NCI-H1417 treated with DMSO at 0.1 percent for 48 hours (cell line): ENCODE measurements at places on chromosomes 5 and 9.
A peak's percentile ranks its signal among the peaks of the same experiment; 100 is the strongest.

DNA sequence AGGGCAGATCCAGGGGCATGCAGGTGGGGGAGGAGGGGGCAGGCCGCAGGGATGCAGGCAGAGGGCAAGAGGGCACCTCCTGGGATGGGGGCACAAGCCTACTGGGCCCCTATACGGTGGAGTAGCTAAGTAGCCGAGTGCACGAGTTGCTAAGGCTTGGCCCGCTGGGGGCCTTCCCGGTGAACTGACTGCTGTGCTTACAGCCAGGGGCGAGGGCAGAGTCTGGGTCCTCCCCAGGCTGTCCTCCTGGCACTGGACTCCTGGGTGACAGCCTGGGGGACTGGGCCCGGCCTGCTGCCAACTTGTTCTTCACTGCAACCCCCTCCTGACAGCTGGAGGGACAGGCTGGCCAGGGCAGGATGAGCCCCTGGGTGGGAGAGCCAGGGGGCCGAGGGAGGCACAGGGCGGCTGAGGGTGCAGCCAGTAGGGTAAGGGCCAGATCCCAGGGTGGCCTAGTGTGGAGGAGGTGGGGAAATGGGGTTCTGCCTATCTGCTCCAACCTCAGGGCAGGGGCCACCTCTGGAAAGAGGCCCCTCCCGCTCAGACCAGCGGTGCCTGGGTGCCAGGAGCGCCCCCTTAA is 1.7 kb upstream of the EGFL7 start:
- DNase-seq, result no peak

DNA sequence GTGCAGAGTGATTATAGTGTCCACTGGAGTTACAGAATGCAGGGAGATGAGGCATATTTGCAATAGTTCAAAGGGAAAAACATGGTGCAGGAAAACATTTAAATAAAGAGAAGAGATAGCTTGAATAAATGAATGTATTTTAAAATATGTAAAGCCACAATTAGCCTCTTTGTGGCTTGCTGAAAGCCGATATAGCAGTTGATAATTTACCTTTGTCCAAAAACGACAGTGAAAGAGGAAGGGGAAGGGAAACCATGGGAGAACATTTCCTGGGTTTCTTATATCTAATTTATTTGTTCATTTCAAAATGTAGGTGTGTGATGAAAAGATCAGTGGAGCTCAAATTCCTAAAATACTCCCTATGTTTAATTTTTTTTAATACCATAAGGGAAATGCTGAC is 156.1 kb downstream of the DENND1A start:
- DNase-seq, result no peak

DNA sequence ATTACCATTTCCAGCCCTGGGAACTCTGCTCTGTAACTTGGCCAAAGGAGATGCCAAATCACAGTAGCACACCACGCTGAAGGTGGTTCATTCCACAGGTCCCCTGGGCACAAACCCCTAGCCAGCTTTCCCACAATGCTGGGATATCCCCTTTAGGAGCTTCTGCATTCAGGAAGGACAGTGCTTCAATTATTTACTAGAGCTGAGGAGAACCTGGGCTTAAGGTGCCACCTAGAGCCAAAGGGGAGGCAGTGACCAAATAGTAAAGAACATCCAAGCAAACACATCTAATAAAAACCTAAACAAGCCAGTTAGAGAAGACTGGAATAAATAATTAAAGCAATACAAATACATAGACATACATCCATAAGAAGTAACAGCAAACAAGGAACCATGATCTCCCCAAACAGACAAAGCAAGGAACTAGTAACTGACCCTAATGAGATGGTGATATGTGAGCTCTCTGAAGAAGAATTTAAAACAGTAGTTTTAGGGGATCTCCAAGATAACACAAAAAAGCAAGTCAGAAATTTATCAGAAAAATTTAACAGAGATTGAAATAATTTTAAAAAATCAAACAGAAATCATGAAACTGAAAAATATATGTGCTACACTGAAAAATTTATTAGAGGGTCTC is 14.6 kb downstream of the KIF4B start:
- DNase-seq, result no peak

- DNase-seq, result no peak
Measured at GRCh38 chr5:174910245-174910737, 185.9 kb downstream of the MSX2 start.

GRCh38 chr5:157719245-157719644 is 12.0 kb upstream of the THG1L start:
- DNase-seq, result no peak

- no peak for DNase-seq
Measured at GRCh38 chr9:77284616-77285015, 107.3 kb downstream of the VPS13A start.

DNA sequence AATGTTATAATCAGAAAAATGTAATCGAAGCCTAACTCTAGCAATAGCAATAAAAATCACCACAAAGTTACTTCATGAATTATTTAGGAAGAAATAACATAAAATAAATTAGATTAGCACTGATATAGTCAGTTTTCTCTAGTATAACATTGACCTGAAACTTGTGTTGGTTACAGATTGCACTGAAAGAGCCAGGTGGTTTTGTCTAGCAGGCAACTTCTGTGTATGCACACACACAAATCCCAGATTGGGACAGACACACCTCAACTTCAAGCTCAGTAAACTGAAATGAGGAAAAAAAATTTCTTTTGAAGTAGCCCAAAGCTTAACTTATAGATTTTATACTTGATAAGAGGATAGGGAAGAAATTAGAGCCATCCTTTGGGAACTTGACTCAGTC is 129.3 kb downstream of the EFNA5 start:
- DNase-seq, result no peak

DNA sequence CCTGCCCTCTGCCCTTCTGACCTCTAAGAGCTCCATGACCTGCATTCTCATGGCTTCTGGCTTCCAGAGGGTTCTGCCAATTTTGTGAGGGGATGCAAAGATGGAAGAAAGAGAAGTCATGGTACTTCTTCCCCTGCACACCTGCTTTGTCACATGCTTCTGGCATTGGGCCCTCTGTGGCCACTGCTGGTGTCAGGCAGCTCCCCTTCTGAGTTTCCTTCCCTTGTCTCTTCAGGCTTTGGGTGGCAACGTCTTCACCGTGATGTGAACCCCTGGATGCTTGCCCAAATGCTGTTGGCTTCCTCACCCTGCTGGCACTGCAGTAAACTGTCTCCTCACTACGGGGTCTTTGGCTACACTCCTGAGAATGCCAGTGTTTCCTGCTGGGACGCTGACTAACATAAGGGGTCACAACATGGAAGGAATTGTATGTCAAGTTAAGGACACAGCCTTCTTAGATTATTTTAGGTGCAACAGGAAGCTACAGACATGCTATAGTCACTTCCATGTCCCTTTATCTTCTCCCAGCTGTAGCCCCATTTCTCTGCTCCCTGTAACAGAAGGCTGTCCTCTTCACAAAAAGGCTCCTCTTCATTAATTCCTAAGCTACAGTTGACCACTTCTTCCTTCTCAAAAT is 8.9 kb upstream of the CLINT1 start:
- no peak for DNase-seq

DNA sequence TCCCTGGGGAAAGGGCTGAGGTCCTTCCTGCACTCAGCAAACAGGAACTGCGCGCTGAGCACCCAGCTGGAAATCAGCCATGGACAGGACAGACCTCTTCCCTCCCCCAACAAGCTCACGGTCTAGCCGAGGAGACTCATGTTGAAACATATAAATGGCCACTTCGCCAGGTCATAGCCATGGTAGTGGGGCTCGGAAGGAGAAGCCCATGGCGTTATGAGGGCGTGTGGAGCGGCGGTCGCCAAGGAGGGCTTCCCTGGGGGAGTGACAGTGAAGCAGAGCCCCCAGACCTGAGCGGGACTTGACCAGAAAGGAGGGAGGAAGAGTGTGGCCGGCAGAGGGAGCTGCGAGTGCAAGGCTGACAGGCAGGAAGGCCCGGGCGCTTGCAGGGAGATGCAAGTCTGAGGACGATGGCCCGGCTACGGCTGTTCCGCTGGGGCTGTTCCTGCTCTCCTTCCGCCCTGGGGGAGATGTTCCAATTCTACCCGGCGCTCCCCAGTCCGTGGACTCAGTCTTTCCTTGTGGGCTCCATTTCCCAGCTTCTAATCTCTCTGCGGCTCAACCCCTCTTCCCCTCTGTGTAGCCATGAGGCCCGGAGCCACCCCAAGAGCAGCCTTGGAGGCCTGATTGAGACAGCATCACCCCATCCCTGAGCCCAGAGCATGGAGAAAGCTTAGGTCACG is 43.9 kb upstream of the PRRC2B start:
- DNase-seq, result peak; percentile 35

DNA sequence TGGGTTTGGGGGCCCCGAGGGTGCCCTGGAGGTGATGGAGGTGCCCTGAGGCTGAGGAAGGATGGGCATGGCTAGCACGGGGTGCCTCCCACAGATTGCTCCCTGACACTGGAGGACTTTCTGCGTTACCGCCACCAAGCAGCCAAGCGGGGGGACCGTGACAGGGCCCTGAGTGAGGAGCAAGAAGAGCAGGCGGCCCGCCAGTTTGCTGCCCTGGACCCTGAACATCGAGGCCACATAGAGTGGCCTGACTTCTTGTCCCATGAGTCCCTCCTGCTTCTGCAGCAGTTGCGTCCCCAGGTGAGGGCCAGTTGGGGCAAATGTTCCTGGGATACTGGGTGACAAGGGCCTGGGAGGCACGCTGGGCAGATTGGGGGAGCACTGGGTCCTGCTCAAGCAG is 13.1 kb upstream of the DNAJB5 start:
- DNase-seq, result no peak

- no peak for DNase-seq
Measured at GRCh38 chr9:127850286-127850830, 4.1 kb downstream of the ENG start.

DNA sequence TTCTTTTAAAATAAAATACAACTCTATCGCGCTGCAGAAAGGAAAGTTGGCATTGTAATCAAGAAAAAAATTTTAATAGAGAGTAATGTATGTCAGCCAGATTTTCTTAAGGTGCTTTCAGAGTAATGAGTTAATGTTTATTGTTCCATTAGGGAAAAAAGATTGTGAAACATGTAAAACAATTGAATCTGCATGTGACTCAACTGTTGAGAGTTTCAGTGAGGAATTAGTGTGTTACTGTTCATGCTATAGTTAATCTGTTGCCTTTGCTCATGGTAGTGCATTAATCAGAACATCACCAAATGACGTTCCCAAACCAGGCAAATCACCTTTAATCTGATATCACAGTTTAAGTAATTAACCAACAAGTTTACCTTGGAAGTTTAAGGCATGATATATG is 600.5 kb downstream of the NR2F1-AS1 start:
- DNase-seq, result no peak

- DNase-seq, result no peak
Measured at GRCh38 chr5:151223447-151224264, at the start of gene CCDC69. Gene CCDC69 (minus strand): TSS chr5:151224092. CDS start chr5:151223970, 122 bp downstream.

- DNase-seq, result no peak
Measured at GRCh38 chr5:133635051-133635450, 22.7 kb upstream of the FSTL4 start.

- no peak for DNase-seq
Measured at GRCh38 chr5:132627470-132627869, 30.5 kb upstream of the IL13 start.

DNA sequence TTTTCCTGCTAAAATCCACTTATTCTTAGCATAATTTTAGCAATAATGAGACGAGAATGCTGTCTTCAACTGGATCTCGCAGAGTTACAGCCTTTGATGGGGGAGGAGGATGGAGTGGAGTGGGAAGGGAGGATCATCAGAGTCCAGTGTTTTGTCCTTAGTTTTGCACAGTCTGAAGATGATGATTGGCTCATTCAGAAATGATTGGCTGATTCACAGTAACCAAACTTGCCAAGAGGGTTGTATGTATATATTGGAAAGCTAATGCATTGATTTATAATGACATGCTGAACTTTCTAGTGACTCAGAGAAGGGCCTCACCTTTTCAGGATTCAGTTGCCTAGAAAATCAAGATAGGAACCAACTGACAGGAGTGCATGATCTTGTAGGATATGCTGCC is 448.0 kb downstream of the CCDC171 start:
- no peak for DNase-seq

- no peak for DNase-seq
Measured at GRCh38 chr5:106986006-106986405, 684.7 kb downstream of the EFNA5 start.

- no peak for DNase-seq
Measured at GRCh38 chr9:114125476-114126013, 26.5 kb upstream of the KIF12 start.

DNA sequence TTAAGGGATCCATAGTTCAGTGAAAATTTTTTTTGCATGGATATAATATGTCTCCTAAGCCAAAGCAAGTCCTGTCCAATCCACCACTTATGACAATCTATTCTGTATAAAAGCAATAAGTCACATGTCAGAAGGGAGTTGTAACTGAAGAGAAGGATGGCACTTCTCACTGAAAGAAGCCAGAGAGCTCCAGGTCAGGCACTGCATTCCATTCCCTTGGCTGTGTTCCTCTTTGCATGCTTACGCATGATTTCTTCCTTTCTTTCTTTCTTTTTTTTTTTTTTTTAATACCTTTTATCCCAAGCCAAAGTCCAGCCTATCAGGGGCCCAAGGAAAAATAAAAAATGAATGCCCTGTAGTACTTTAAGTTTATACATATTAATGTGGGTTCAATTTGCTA is 39.8 kb downstream of the MAMDC2 start:
- DNase-seq, result no peak

GRCh38 chr5:80442742-80443141 is 34.9 kb downstream of the ZFYVE16 start:
- no peak for DNase-seq

DNA sequence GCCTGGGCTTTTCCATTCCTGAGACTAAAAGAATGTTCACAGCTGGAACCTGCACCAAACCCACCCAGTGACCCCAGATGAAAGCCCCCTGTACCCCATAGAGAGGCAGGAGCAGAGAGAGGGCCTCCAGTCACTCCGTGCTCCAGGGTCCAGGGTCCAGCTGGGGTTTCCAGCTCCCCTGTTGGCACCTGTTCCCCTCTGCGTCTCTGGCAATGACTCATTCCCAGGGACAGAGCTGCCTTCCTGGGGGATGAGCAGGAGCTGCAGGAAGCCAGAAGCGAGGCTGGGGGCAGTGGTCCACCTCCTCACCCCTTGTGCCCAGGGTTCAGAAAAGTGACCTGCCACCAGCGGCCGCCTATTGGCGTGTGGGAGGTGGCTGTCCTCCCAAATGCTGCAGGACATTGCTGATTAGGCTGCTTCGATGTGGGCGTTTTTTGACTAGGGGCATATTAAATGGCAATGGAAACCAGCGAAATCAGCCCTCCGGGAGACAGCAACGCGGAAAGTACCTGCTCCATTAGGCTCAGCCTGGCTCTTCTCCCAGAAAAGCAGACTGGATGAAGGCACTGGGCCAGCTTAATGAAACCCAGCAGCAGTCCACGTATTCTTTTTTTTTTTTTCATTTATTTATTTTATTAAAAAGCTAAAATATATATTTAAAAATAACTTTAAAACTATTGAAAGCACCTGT is 97.4 kb downstream of the DAP start:
- DNase-seq, result no peak

GRCh38 chr5:93304456-93305250 is 276.4 kb downstream of the NR2F1-AS1 start:
- DNase-seq, result no peak

DNA sequence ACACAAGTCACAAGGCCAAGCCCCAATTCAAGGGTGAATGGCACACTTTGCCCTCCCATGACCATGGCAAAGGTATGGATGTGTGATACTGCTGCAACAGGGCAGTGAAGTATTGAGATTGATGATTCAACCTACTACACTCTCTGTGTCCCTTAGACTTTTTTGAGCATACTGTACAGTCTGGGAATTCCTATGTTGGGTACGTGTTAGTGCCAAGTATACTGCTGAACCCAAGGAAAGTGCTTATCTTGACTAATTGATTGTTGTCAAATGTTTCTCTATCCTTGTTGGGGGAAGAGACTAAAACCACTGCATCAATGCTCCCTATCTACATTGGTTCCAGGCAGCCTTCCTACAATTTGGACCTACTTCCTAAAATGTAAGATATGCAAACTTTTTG is 93.7 kb downstream of the NDFIP1 start:
- DNase-seq, result no peak
